Hematopoietic multipotent progenitor cell treated with erythropoietin and hydrocortisone succinate and interleukin-3 and kit ligand, for 17 days (in vitro differentiated cells): ENCODE measurements at places on chromosomes 2 and 18.

- DNase-seq, result no peak
Measured at GRCh38 chr2:160555420-160556071, 61.9 kb upstream of the RBMS1 start.

GRCh38 chr18:69127873-69128500 is 272.7 kb upstream of the DOK6 start:
- no peak for DNase-seq

- no peak for DNase-seq
Measured at GRCh38 chr2:238716171-238716570, 131.7 kb upstream of the TWIST2 start.

DNA sequence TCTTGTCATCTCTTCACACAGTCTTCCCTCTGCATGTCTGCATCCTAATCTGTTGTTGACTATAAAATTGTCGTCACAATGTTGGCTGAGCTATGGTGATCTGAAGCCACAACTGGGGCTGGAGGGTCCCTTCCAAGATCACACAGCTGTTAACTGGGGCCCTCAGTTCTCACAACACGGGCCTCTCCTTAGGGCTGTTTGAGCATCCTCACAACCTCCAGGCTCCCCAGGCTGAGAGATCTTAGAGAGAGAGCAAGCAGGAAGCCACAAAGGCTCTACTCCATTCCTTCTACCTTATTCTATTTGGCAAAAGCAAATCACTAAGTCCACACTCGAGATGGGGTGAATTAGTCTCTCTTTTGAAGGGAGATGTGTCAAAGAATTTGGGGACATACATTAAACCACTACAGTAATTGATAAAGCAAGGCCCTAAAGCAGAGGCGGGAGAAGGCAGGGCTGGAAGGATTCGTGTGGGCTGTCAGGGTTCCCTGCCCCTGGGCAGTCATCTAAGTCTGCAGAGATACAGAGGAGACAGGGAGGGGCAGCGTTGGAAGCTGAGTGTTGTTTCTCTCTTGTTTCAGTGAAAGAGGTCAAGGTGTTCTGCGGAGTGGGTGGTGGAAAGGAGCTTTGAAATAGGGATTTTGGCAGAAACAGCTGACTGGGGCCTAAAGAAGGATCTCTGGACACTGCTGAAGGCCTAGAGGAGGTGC is 15.9 kb downstream of the MYO7B start:
- no peak for DNase-seq

GRCh38 chr18:22409445-22409844 is 8.3 kb downstream of the CTAGE1 start:
- no peak for DNase-seq

GRCh38 chr2:239156516-239157265 is 244.1 kb downstream of the HDAC4 start:
- no peak for DNase-seq

DNA sequence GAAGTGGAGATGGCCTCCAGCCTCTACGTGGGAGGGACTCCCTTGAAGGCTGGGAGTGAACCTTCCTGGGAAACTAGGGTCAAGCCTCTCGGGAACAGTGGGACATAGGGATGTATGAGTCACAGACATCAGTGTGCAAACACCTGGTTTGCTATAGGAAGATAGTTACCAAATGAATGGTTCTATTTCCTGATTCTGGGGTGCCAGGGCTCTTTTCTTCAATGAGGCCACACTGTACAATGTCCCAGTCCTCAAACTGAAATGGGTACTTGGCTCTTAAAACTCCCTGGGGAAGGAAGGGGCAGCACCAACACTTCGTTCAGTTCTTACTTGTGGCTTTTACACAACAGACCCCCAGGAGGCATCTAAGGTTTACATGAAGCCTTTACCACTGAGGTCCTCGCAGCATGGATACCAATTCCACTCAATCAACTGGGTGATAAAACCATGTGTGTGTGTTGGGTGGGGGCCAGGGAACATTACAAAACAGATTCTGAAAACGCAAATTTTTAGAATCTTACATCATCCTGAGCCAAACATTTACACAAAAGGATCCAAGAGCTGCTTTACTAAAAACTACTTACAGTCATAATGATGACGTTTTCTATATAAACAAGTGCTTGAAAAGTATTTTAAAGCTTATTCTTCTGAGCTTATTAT is 10.4 kb downstream of the ERFE start:
- DNase-seq, result peak; percentile 86

- DNase-seq, result no peak
Measured at GRCh38 chr2:186065491-186065890, 326.9 kb downstream of the FSIP2 start.

DNA sequence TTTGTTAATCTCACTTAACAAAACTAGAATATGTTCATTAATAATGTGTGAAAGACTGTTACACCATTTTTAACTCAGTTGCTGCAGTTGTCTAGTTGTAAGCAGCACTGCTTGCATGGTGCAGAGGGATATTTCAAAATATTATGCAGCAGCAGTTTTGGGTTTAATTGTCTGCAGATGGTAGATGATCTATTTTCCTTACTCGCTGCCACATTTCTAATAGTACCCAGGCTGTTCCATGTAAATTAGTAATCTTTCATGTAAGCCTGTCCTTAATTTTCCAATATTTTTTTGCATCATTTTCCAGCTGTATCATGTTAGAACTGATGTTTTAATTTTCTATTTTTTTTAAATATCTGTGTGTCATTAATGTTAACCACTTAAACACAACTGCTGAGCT is 488.1 kb upstream of the RAB12 start:
- no peak for DNase-seq

- no peak for DNase-seq
Measured at GRCh38 chr2:172914341-172915008, 161.2 kb upstream of the MAP3K20 start.

DNA sequence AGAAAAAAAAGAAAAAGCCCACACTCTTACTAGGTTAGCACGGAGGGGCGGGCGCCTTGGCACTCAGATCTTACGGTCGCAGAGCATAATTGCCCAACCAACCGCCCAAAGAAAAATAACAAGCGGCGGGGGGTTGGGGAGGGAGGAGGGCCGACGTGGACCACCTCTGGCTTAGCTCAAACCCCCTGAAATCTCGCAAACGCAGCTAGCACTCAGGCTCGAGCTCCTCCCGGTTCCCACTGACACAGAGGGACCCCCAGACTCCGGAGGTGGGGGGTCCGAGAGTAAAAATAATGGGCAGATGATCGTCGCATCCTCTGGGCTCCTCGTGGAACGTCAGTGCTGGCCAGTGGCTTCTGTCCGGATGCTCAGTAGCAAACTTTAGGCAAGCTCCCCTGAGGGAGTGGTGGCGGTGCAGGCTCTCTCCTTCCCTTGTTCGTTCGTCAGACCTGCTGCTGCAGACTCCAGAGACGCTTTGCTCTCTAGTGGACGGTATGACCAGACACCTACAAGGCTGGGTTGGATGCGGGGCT is 12.0 kb downstream of the CATIP start:
- DNase-seq, result no peak

- DNase-seq, result no peak
Measured at GRCh38 chr2:206218796-206219499, 55.5 kb upstream of the ZDBF2 start.

- DNase-seq, result no peak
Measured at GRCh38 chr2:38057651-38058410, 18.1 kb downstream of the CYP1B1 start.

DNA sequence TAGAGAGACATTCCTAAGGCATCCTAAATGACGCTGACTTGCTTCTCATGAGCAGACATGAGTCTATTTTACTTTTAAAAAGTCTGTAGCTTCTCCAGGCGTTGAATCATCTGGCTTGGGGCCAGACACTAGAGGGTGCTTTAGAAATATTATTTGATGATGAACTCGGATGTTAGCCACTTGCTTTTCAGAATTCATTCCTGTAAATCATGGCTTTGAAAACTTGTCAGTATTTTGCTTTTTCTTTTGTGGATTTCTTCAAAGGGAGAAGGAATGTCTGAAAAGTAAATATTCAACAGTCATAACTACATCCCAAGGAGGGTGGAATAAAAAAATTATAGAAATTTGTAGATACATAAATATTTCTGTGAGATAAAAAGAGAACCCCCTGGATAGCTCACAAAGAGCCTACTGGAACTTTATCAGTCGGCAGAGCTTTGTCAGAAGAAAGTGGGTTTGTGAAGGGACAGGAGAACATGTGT is 370.8 kb downstream of the OSR1 start:
- DNase-seq, result no peak

DNA sequence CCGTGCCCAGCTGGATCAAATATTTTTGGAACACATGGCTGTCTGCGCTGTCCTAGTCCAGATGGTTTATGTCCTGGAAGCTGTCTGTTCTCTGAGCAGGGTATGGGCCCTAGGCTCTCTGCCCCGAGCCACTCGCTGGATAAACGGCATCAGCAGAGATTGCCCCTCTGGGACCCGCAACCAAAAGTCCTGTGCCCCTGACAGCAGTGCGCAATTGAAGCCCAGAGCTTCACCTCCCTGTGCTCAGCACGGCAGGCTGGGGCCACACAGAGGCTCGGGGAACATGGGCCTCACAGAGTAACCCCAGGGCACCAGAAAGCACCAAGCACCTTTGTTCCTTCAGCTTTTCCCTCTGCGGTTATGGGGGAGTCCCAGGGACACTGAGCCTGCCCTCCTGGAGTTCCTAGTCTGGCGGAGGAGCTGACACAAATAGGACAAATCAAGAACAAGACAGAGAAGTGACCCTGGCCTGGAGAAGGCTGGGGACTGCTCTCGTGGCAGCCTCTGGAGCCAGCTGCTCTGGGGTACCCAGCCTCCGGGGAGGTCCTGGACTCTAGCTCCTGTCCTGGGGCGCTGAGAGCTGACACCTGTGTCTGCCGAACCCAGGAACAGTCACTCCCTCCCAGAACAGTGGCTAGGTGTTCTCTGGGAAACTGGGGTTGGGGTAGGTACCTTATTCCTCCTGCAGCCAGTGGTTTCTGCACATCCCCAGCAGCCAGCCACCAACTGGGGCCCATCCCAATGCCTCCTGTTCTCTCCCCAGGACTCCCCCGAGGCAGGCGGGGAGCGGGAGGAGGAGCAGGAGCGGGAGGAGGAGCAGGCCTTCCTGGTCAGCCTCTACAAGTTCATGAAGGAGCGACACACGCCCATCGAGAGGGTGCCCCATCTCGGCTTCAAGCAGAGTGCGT is 12.3 kb downstream of the ARID5A start:
- no peak for DNase-seq

- DNase-seq, result no peak
Measured at GRCh38 chr2:61367177-61367576, 103.7 kb downstream of the USP34 start.

GRCh38 chr2:235692671-235693171 is 198.9 kb downstream of the AGAP1 start:
- peak; percentile 85 for DNase-seq

- DNase-seq, result no peak
Measured at GRCh38 chr18:228586-228985, 39.3 kb downstream of the THOC1 start.

DNA sequence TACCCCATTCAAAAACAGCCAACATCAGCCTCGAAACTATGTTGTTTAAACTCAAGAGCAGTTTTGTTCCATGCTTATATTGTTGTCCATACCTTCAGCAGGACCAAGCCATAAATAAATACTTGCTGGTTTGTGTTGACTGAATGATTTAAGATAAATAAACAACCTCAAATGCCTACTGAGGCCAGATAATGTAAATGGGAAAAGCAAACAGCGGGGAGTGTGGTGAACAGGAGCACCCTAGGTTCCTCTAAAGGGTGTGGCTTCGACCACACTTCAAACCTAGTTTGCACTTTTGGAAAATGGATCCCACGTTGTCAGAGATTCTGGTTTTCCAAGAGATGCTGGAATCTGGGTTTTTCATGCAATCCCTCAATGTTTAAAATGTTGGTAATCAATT is 1.7 kb upstream of the PMAIP1 start:
- no peak for DNase-seq

DNA sequence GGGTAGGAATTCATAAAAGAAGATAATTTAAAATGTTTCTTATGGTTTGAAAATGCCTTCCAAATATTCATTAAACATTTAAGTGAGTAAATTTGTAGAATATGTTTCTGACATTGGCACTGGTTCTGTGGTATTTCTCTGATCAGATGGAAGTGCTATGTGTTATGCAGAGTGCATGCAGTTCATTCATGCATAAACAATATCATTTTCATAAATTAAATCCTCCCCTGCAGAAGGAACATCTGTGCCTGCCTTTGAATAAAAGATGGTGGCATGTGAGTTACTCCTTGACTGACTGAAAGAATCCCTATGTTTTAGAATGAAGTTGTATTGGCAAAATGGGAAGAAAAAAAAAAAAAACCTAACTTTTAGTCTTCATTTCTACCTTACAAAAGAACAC is 5.9 kb downstream of the NEUROD1 start:
- no peak for DNase-seq

DNA sequence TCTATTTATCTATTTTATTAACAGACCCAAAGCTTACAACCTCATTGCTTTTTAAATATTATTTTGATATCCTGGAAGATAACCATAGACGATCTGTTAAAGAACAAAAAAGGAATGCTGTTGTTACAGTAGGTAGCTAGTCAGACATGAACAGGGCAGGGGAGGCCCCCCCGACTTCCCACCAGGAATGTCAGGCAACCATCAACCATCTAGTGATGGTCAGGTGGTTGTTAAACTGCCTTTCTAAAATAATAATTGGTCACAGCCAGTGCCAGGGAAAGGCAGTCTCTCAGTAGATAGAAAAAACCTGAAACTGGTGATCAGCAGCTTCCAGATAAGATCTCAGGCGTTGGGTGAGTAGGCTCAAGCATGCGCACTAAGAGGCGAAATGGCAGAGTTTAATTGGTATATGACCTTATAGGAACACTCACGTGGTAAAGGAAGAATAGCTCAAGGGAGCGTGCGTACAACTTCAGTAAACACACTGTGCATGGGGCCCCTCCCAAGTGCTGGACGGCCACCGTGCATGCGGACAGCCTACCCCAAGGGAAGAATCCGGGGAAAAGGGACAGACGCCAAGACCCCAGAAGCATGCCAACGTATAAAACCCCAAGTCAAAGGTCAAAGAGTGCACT is 32.5 kb upstream of the CCL20 start:
- DNase-seq, result no peak

- DNase-seq, result no peak
Measured at GRCh38 chr2:197079832-197080555, 153.5 kb upstream of the PGAP1 start.

GRCh38 chr2:151729837-151730236 is 4.4 kb downstream of the NEB start:
- no peak for DNase-seq
